Upper lobe of left lung (tissue), 6 donors: ENCODE measurements at places on chromosomes 6 and 20.

DNA sequence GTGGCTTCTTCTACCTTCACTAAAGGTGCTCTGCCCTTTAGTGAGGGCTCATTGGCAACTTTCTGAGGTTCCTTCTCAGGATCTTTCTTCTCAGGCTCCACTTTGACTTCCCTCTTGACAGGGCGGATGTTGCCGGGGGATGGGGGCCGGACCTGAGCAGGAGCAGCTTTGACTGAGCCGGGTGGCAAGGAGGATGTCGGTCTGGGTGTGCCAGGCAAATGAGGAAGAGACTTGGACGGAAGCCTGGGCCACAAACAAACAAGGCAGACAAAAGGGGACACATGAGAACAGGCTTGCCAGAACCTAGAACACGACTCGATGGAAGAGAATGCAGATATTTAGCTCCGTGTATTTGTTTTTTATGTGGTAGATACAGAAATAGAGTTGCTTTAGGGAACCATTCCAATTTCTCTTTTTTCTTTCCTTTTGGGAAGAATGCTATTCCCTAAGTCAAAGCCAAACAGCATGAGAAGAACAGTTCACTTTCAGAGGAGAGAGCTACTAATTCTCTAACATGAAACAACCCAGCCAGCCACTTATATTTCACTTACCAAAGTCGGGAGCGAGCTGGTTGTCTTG lies 76.2 kb upstream of the BCLAF1 start:
- peak; percentile 69 for DNase-seq

- no peak for DNase-seq
Observed at GRCh38 chr20:39100691-39101090, 138.5 kb downstream of the DHX35 start.

GRCh38 chr20:45339799-45340198 lies 8.4 kb downstream of the SDC4 start:
- DNase-seq = no peak

DNA sequence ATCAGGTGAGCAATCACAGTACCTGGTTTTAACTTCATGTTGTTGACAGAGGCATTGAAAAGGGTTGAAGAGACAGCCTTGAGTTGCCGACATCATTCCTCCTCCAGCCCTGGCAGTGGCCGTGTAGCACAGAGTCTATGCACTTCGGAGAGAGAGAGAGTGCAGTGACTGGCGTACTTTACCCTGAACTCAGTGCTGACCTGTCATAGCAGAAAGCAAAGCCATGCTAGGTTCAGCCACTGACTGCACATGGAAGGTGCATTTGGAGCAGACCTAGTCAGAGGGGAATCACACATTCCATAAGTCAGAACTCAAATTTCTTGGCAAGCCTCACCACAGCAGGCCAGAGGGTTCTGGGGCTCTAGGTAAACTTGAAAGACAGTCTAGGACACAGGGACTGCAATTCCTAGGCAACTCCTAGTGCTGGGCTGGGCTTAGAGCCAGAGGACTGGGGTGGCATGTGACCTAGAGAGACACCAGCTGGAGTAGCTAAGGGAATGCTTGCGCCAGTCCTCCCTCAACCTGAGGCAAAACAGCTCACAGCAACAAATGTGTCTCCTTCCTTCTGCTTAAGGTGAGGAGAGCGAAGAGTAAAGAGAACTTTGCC lies 69.1 kb downstream of the ELOVL4 start:
- no peak for DNase-seq

- no peak for DNase-seq
Observed at GRCh38 chr6:34114695-34115402, 31.0 kb downstream of the GRM4 start.

DNA sequence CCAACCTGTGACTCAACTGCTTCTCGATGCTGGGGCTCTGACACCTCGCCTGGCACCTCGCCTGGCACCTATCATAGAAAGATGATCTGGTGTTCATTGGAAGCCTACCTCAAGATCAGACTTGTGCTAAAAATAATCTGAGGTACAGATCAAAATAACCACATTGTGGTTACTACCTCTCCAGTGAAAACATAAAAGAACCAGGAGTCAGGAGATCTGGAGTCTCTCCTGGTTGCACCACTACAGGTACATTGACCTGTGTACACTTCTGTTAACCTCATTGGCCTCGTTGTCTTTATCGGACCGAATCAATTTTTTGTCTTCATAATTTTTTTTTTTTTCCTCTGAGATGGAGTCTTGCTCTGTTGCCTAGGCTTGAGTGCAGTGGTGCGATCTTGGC lies 695.9 kb downstream of the HDGFL1 start:
- no peak for DNase-seq
